GM04504 (cell line): ENCODE measurements at places on chromosomes 7 and 10.

DNA sequence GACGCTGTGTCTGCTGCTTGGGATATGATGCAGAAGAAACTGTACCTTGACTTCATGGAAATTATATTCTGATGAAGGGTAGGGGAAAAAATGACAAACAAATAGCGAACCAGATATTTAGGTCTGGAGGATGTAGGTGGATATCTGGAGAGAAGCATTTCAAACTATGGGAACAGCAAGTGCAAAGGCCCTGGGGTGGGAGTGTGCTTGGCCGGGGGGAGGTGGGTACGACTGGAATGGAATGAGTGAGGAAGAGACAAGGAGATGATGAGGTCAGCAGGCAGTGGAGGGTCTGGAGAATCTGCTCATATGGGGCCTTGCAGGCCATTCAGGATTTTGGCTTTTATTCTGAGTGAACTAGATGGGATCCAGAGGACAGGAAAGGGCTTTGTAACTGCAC lies 65.2 kb downstream of the TLL2 start:
- DNase-seq, result no peak

DNA sequence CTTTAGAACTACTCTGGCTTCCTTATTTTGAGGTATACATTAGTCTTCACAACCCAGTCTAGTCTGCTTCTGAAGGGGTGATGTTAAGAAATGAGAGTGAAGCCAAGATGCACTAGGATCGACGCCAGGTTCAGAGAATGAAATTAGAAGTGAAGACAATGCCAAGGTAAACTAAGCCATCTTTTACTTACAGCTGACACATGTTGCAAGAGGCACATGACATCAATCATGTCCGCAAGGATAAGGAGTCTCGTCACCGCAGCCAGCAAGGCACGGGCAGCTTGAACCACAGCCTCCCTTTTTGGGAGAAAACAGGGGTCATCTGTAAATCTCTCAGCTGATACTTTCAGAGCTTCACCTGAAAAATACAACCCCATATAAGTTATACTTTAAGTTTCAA lies 156.7 kb downstream of the CTNNA3 start:
- DNase-seq, result no peak

DNA sequence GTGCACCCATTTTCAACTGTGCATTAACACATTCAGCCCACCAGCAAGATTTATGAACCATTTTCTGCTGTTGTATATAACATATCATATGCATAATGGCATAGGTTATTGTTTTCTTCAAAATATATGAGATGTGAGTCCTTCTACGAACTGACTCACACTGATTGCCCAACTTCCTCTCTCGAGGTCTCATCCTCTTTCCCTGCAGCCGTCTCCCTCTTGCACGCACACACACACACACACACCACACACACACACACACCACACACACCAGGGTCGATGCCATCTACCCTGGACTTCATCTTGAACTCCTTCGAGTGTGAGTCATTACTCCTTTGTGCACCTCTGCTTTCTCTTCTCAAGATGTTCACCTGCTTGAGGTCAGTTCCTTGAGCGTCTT lies 36.7 kb downstream of the EGFR start:
- no peak for DNase-seq

DNA sequence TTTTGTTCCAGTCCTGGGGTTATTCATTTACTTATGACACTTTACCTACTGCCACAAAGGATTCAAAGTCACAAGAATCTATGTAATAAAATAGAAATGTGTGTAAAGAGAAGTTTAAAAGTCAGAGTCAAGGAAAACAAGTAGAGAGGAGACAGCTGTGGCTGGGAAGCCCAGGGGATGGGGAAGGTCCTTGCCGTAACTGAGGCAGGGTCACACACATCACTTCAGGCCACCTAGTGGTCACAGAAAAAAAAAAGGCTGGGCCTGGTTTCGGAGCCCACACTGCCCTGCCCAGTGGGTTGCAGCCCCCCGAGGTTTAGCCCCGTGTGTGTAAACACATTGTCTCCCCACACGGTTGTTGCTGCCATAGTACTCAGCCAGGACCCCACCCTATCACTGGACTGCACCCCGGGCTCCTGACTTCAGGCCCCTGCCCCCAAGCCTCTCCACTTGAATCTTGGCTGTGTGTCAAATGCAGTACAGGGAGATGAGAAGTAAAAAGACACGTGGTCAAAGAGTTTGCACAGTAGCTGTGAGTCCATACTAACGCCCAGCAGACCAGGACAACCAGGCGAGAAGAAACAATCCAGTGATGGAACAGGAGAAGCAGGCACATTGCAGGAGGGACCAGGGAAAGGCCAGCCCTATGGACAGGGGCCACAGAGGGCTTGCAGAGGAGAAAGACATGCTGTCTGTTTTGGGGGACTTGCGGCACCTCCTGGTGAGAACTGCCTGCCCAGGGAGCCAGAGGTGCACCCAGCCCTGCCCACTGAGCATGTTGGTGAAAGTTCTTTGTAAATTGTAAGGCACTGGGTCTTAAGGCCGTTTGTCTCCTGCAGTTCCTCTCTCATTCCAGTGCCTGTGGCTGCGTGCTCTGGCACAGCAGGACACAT lies 91.4 kb upstream of the MACROH2A2 start:
- no peak for DNase-seq

DNA sequence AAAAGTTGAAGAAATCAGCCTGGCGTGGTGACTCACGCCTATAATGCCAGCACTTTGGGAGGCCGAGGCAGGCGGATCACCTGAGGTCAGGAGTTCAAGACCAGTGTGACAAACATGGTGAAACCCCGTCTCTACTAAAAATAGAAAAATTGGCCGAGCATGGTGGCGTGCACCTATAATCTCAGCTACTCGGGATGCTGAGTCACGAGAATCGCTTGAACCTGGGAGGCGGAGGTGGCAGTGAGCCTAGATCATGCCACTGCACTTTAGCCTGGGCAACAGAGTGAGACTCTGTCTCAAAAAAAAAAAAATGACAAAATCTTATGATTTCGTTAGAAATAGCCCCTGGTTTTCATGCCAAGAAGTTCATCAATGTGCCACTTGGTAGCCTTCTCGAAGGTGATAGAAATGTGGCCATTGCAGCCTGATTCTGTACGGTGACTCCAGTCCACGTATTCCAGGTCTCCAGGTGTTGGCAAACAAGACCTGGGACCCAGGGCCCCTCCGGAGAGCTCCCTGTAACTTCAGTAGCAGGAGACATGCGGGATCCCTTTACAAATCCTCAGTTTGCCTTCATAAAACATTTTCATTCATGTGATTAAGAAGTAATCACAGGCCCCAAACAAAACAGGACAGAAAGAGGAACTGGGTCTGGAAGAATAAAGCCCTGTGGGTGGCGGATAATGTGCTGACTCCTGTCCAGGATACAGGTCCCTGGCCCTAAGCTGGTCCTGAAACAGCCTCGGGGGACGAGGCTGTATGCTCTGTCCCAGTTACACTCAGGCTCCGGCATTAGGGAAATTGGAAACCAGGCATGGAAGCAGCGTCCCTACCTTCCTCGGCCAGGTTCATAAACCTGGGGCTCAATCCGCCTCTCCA lies 207.3 kb upstream of the SH2B2 start:
- no peak for DNase-seq

- DNase-seq, result no peak
Measured at GRCh38 chr7:1986366-1987083, 246.2 kb downstream of the MAD1L1 start.
